ENCODE measurements at places on chromosomes 5 and 9.

GRCh38 chr5:57262541-57262940 is 88.7 kb downstream of the GPBP1 start:
- peak; percentile 21 for DNase-seq

DNA sequence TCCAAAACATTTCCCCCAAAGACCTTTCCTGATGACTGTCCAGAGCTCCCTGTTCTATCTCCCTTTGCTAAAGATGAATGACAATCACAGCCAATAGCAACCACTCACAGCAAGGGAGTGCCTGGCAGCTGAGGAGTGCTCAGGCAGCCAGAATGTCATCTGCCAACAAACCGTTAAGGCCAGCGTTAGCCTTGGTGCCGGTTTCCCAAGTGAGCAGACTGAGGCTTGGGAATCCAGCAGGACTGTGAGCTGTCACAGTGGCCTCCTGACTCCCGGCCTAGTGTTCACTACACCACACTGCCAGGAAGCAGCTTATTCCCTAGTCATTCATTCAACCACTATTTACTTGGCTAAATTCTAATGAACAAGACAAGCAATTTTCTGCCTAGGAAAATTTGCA is 24.7 kb downstream of the STK10 start:
- no peak for DNase-seq

GRCh38 chr5:114412510-114413171 is 50.8 kb downstream of the KCNN2 start:
- DNase-seq: peak; percentile 15

- DNase-seq: peak; percentile 88
Observed at GRCh38 chr5:78574131-78574673, 74.4 kb downstream of the LHFPL2 start.

DNA sequence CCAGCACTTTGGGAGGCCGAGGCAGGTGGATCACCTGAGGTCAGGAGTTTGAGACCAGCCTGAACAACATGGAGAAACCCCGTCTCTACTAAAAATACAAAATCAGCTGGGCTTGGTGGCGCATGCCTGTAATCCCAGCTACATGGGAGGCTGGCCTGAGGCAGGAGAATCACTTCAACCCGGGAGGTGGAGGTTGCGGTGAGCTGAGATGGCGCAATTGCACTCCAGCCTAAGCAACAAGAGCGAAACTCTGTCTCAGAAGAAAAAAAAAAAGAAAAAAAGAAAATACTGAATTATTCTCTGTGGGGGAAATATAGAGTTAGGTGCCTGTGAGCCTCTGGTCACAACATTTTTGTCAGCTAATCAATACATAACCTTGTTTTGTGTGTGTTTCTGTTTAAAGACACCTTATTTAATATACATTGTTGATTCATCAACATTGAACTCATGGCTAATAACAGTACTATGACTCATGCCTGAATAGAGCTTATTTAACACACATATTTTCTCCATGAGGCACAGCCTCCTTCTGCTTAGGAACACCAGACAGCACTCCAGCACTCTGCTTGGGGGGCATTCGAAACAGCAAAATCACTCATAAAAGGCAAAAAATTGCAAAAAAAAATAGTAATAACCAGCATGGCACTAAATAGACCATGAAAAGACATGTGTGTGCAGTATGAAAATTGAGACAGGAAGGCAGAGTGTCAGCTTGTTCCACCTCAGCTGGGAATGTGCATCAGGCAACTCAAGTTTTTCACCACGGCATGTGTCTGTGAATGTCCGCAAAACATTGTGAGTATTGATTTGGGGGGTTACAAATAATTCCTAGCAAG is at the start of gene IL31RA:
IL31RA (plus strand) TSS at position 519 of the 836 bp plus-strand sequence; CDS start at position 733, 214 bp downstream.
- DNase-seq: no peak

DNA sequence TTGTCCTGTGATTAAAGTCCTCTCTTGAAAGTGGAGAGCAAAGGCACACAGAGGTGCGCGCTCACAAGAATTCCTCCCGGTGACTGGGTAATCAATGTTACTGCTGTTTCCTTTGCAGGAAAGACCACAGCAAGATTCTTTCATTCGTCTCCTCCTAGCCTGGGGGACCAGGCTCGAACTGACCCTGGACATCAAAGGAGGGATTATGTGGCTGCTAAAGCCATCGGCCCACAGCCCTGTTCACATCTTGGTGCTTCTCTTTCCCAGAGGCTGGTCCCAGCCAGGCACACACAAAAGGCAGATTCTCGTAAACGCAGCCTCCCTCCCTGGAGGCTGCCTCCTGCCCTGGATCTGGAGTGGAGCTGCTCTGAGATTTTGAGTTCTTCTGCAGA is 230.9 kb downstream of the FANCC start:
- DNase-seq: no peak

DNA sequence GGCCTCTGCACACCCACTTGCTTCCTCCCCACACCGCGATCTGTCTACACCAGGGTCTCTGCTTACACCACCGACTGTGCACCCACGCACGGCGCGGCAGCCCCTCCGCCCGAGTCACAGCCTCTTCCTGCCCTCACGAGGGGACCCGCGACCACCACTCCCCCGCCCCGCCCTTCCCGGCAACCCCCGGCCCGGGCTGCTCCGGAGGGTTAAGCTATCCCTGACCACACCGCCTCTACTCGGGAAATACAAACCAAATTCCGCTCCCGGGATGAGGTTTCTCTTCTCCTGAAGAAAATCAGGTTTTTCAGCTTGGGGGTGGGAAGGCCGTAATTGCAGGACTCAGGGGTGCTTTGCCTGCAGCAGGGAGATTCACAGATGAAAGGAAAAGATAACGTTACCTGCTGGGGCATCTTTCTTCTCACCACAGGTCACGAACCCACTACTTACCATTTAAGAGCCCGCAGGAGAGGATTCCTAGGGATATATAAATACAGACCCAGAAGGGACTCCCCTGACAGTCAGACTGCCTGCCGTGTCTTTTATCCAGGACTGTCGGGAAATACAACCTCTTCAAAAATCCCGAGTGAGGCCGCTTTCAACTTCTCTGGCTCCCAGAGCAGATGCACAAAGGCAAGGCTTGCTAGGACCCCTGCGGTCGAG is 63.5 kb downstream of the ROR2 start:
- no peak for DNase-seq

- no peak for DNase-seq
Observed at GRCh38 chr9:100477241-100477640, 4.3 kb downstream of the TMEFF1 start.

DNA sequence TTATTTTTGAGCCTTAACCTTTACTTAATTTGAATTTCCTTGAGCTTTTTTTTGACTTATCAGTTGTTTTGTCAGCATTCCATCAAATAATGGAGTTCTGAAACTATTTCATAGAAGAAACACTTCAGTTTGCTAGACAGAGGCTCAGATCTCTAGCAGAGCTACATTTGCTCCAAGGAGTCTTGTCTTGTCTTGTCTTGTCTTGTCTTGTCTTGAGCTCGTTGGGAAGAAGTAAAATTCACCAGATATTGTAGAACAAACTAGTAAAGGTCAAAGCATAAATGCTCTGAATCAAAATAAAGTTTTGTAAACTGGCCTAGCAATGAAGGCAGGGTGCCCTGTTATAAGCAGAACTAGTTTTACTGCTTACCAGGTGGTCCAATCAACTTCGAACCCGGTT is 33.5 kb downstream of the RAB24 start:
- DNase-seq: no peak

GRCh38 chr5:134561871-134562296 is 36.4 kb downstream of the JADE2 start:
- peak; percentile 62 for DNase-seq

DNA sequence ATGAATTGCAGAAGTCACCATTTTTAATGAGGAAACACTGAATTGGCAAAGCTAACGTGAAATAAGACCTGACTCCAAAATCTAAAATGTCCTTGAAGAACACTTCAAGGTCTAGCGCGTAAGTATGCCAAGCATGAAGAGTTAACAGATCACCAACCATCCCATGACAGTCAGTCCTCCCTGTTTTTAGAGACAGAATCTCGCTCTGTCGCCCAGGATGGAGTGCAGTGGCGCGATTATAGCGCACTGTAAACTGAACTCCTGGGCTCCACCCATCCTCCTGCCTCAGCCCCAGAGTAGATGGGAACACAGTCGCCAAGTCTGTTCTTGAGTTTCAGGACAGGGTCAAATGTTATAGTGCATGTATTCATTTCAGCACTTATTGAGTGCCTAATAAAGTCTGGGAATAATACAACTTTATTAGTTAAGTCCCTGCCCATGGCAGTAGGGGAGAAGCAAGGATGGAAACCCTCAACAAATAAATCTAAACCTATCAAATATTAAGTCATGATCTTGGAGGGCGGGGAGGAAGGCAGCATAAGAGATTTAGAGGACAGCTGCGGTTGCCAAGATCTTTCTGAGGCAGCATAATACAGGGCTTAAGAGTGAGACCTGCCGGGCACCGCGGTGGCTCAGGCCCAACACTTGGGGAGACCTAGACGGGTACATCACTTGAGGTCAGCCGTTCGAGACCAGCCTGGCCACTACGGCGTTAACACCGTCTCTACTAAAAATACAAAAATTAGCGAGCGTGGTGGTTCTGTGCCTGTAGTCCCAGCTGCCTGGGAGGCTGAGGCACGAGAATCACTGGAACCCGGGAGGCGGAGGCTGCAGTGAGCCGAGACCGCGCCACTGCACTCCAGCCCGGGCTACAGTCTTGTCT is 1.1 kb downstream of the ATPSCKMT start:
- no peak for DNase-seq

- peak; percentile 80 for DNase-seq
Observed at GRCh38 chr5:181207214-181207959, 2.4 kb upstream of the TRIM7 start.

DNA sequence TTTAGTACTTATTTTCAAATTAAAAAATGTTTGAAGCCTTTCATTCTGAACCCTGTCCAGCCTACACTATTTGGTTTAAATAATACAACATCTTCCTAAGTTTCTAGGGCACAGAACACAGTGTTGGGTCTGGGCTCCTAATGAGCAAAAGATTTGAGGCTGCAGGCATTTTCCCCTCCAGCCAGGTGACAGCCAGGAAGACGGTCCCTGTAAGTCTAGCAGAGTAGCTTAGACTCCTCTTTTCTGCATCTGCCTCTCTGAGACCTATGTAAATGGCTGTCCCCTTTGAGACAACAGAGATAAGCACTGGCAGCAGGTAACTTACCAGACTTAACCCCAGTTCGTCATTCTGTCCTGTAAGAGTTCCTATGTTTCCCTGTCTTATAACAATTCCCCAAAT is 141.8 kb downstream of the CDC42SE2 start:
- no peak for DNase-seq

DNA sequence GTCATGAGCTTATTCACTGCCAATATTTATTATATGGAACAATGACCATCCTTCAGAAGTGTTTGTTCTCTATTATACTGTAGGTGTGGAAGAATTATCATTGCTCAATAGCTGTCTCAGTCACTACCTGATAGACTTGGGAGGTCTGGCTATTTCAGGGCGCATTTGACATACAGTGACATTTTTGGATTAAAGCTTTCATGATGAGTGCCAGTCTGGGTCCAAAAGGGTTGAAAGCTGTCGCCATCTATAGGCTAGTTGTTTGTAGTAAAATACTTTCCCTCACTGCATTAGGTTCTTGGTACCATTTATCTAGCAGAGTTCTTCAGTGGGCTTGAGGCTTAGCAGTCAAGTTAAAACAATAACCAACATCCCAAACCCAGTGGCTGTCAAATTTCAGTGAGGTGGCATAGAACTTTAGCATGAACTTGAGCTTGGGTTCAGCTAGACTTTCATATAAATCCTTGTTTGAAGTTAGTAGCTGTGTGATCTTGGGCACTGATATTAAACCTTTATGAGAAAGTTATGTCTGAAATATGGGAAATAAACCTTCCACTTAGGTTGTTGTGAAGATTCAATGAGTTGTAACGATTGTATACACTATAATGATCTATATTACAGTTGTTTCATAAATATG is 110.5 kb upstream of the CDKN2B start:
- DNase-seq: peak; percentile 22

DNA sequence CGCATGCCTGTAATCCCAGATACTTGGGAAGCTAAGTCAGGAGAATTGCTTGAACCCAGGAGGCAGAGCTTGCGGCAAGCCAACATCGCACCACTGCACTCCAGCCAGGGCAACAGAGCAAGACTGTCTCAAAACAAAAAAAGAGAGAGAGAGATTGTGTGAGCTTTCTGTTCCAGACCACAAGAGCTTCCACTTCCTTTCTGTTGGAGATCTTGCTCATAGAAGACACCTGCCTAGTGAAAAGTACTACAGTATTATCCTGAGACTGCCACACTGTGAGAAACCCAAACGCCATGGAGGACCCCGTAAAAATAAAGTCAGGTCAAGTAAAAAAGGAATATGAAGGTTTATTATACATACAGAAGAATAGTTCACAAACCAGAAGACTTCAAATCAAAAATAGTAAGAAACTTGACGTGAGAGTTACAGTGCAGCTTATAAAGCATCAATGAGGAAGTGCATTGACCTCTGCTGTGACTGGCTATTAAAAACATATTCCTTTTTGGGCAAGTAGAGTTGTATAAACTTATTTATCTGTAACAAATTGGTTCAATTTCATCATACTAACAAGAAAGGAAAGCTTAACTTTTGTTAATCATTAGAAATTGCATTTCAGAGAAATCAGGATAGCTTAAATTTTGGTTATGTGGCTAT is 4.3 kb upstream of the EMB start:
- peak; percentile 24 for DNase-seq

GRCh38 chr9:91160181-91160580 is 201.5 kb downstream of the AUH start:
- DNase-seq: no peak

GRCh38 chr9:121718084-121718483 is 66.7 kb downstream of the DAB2IP start:
- DNase-seq: no peak

- DNase-seq: peak; percentile 9
Observed at GRCh38 chr9:13175732-13176131, 103.8 kb downstream of the MPDZ start.

- DNase-seq: no peak
Observed at GRCh38 chr5:75050415-75050814, 1.9 kb downstream of the GCNT4 start.

- no peak for DNase-seq
Observed at GRCh38 chr9:119156354-119156753, 212.9 kb downstream of the BRINP1 start.

DNA sequence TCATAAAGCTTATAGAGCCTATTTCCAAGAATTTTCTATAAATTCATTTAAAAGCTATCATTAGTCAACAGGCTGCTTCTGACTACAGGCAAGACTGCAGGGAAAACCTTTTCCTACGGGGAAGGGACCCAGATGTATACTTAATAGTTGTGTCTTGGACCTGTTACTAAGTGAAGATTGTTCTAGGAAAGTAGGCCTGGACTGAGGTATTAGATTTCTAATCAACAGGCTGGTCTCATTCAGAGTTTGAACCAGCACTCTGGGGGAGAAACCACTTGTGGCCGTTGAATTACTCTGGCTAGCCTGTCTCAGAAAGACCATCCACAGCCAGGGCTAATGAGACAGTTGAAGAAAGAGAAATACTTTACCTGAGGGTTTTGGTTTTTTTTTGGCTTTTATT is 60.0 kb downstream of the IL6ST start:
- DNase-seq: no peak

DNA sequence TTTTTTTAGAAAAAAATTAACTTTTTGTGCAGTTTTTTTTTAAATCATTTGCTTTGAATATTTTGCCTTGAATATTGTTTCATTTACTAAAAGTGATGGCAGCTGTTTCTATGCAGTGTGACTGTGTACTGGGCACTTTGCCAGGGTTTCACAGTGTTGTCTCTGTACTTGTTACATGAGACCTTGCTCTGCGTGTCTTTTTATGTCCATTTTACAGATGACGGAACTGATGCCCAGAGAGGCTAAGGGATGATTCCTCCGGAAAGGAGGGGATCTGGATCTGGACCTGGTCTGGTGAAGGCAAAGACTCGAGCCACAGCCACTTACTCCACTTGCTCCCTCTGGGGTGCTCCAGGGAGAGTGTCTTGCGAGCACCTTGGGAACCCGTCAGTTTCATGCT is 124.8 kb upstream of the PTCH1 start:
- no peak for DNase-seq

GRCh38 chr5:77076961-77077828 is 9.9 kb downstream of the ZBED3 start:
- peak; percentile 80 for DNase-seq

All from inflammatory macrophage (primary cell).